Left kidney (tissue), 8 donors: ENCODE measurements at places on chromosomes 1 and 21. TPM values are rescaled to one million over a fixed set of nuclear protein-coding genes. Genes with fewer than 3 reads are reported as not detected.

GRCh38 chr1:102941366-102941947 is 166.9 kb downstream of the COL11A1 start:
- no peak for DNase-seq

DNA sequence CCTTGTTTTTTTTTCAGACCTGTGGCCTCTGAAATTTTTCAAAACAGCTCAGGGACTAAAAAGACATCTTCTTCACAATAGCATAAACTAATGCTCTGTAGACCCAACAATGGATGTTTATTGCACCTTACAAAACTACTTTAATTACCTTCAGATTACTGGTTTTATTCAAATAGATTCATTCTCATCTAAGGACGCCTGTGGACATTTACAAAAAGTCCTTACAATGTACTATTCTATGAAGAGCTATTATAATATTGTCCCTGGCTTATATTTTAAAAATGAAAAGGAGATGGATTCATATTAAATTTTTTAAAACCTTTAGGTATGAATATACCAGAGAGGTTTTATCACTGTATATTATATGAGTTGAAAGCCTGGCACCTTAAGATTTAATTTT is 238.4 kb upstream of the NR5A2 start:
- no peak for DNase-seq

GRCh38 chr1:107004421-107004820 is 52.1 kb upstream of the PRMT6 start:
- DNase-seq, result no peak

DNA sequence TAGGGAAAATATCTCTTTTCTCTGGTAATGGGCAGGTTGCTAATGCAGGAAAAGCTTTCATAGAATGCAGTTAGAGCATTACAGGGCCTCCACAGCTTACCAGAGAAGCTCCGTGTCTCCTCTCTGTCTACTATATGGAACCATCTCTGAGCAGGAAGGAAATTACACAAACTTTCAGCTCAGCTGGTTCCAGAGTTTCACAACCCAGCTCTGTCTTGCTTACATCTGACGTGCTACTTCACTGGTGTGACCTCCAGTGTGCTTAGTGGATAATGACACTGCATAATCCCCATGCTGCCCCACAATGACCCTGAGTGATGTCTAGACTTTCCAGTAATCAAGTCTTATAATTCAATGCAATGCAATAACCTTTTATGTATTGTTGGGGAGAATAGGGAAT is 4.3 kb upstream of the FGGY start:
- DNase-seq, result no peak

- no peak for DNase-seq
Observed at GRCh38 chr1:235246022-235246948, 81.7 kb downstream of the ARID4B start.

GRCh38 chr1:73813236-73813635 is 384.7 kb downstream of the LRRIQ3 start:
- no peak for DNase-seq

DNA sequence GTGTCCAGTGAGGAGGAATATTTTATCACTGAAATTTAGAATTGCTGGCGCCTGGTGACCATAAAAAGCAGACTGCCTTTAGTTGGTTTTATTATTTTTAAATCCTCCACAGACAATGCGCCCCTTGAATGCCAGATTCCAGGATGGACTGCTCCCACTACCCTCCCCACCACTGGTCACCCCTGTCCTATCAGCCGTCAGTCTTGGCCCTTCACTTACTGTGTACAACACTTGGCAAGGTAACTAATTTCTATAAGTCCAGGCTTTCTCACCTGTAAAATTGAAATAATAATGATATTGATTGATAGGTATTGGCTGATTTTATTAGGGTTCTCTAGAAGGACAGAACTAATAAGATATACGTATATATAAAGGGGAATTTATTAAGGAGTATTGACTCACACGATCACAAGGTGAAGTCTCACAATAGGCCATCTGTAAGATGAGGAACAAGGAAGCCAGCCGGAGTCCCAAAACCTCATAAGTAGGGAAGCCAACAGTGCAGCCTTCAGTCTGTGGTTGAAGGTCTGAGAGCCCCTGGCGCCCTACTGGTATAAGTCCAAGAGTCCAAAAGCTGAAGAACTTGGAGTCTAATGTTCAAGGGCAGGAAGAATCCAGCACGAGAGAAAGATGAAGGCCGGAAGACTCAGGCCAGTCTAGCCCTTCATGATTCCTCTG is 17.8 kb downstream of the RHEX start:
- DNase-seq, result no peak

DNA sequence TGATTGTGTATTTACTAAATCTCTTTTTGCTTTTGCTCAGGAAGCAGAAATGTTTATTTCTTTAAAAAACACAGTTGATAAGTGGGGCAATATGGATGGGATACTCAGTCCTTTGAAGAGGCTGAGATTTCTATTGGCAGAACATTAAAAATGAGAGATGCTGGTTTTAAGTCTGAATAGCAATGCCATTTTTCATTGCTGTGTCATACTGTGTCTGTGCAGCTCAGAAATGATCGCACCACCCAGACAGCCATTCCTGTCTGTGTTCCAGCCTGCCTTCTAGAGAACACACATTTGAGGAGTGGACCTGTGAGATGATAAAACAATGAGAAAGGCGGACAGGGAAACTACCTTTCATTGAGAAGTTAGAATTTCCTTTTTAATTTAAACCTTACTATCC is 231.2 kb upstream of the USP24 start:
- DNase-seq, result no peak

GRCh38 chr1:84771895-84772294 is 81.6 kb upstream of the SSX2IP start:
- DNase-seq, result no peak

- no peak for DNase-seq
Observed at GRCh38 chr1:14282707-14283106, 315.8 kb upstream of the KAZN start.

DNA sequence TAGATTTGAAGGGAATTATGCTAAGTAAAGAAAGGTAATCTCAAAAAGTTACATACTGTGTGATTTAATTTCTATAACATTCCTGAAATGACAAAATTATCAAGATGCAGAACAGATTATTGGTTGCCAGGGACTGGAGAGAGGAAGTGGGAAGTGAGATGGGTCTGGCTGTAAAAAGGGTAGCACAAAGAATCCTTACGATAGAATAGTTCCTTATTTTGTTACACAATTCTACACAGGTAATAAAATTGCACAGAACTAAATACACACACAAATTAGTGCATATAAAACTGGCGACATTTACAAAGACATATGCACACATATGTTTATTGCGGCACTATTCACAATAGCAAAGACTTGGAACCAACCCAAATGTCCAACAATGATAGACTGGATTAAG is 33.5 kb downstream of the ZNF684 start:
- no peak for DNase-seq

GRCh38 chr1:95954585-95954984 is 720.6 kb downstream of the RWDD3 start:
- DNase-seq, result no peak

- no peak for DNase-seq
Observed at GRCh38 chr1:19395678-19396192, 83.6 kb downstream of the SLC66A1 start.

- DNase-seq, result no peak
Observed at GRCh38 chr1:223726380-223727001, 14.2 kb downstream of the CAPN2 start.

GRCh38 chr1:91053630-91054029 is 31.8 kb upstream of the ZNF644 start:
- DNase-seq, result no peak

GRCh38 chr1:246117066-246117791 is 389.9 kb downstream of the SMYD3 start:
- peak; percentile 47 for DNase-seq

DNA sequence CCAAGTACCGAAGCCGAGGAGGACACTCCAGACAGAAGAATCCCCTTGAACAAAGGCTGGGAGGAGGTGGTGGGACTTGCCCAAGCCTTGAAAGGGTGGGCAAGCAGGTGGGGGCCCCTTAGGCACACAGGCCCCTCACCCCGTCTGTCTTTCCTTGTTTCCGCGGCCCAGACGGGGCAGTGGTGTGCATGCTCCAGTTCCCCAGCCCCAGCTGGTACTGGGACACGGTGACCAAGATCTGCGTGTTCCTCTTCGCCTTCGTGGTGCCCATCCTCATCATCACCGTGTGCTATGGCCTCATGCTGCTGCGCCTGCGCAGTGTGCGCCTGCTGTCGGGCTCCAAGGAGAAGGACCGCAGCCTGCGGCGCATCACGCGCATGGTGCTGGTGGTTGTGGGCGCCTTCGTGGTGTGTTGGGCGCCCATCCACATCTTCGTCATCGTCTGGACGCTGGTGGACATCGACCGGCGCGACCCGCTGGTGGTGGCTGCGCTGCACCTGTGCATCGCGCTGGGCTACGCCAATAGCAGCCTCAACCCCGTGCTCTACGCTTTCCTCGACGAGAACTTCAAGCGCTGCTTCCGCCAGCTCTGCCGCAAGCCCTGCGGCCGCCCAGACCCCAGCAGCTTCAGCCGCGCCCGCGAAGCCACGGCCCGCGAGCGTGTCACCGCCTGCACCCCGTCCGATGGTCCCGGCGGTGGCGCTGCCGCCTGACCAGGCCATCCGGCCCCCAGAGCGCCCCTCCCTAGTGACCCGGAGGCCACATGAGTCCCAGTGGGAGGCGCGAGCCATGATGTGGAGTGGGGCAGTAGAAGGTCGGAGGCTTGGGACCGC is 50.8 kb downstream of the OPRD1 start:
- DNase-seq, result no peak

- no peak for DNase-seq
Observed at GRCh38 chr1:152479792-152480595, 30.6 kb upstream of the LCE5A start.

GRCh38 chr21:15029077-15029476 is 35.7 kb downstream of the NRIP1 start:
- DNase-seq, result no peak

DNA sequence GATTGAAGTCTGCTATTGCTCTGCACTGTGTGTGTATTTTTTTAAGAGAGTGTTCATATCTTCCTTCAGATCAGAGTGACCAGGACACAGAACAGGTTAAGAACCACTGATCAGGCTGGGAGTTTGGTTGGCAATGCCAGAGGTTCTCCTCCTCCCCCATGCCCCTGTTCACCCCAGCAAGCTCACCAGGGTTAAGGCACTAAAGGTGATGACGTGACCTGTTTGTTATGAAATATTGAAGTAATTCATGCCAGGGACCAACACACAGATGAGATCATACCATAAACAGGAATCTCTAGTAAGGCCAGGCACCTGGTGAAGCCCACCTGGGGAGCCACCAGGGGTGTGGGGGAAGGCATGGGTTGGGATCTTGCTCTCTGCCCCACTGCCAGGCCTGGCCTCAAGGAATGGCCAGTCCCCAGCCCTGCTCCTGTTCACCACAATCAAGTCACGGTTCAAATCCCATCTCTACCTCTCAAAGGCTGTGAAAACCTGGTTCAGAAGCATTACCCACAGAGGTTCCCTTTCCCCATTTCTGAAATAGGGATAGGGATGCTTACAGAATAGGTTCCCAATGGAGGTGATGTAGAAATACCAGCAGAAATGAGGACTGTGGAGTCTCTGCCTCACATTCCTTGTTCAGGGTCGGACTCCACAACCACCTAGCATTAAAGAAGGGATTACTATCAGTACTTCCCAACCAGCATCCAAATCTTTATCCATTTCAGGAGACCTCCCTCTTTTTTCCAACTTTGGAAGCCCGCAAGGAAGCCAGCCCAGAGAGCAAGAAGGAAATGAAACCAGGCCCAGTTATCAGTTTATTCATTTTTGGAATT is 2.4 kb downstream of the ID3 start:
- DNase-seq, result no peak

DNA sequence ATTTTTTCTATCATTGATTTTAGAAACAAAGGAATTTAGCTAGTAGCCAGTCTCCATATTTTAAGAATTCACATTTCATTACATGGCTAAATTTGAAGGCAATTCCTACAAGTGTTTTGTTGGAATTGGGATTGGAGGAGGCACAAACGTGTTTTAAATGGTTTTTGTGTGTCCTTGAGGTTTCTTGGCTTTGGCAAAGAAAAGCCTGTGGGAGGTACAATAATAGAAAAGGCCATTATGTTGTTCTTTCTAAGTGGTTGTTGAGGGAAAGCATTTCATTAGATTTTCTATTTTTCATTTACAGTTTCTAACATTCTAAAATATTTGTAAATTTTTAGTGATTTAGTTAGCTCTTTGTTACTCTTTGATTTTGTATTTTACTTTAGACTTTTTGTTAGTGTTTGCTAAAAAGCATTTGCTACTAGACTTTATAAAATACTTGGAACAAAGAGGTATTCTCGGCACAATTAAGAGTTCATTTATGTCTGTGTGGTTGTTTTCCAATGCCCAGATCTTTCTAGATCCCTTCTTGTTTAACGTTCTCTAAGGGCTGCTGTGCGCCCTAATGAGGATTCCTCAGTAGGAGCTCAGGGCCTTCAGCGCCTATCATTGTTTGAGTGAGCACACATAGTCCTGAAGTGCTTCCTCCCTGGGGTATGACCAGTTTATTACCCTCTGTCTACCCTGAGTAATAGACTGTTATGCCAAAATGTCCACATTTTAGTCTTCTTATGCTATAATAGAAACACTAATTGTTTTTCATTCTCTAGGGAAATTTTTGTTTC is 70.0 kb upstream of the KIAA1614 start:
- no peak for DNase-seq

GRCh38 chr1:220796530-220796929 is 9.8 kb downstream of the MTARC1 start:
- no peak for DNase-seq

- DNase-seq, result no peak
Observed at GRCh38 chr1:112527266-112528010, 18.7 kb downstream of the WNT2B start.

GRCh38 chr1:231694465-231695077 is 68.0 kb downstream of the DISC1 start:
- no peak for DNase-seq

DNA sequence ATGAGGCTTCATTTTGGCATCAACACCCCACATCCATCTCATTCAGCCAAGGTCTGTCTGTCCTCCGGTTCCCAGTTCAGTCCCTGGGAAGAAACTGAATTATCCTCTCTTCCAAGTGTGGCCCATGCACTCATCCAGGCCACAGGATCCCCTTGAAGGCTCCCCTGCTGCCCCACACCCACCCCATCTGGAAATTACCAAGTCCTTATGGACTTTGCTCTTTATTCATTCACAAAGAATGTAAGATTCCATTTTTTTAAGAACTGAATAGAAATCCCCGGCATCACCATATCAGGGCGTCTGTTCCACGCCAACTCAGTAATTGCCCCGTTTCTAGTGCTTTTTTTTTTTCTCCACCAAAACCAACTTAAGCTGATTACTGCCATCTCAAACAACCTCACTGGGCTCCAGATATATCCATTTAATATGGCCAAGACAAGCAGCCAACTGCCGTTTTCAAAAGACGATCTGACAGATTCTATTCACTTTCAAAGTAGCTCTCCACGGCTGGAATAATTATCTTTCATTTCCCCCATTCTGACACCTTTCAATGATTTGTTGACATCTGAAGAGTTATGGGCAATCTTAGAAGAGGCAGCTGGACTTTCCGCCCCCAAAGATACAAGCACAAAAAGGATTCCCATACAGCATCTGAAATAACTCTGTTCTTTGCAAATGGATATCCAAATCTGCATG is 55.9 kb downstream of the OLIG1 start:
- no peak for DNase-seq

Gene PARS2
- polyA plus RNA-seq, result 9.4 TPM

Gene UHMK1
- 44.0 TPM for polyA plus RNA-seq

Gene MROH7
- 14.8 TPM for polyA plus RNA-seq

Gene KCNJ9
- 0.12 TPM for polyA plus RNA-seq

Gene C8B
- polyA plus RNA-seq, result not detected

Gene LRRC3
- polyA plus RNA-seq, result 4.6 TPM

Gene INSRR
- 1.8 TPM for polyA plus RNA-seq

Gene FCER1A
- 0.37 TPM for polyA plus RNA-seq

Gene VAMP4
- polyA plus RNA-seq, result 21.2 TPM
